ENCODE measurements at places on chromosomes 11 and 22.

- no peak for DNase-seq
These were observed 44.4 kb downstream of the P4HA3 start for GRCh38 chr11:74267014-74267413.

- DNase-seq = no peak
These were observed 18.9 kb downstream of the PLAAT3 start for GRCh38 chr11:63595296-63595695.

DNA sequence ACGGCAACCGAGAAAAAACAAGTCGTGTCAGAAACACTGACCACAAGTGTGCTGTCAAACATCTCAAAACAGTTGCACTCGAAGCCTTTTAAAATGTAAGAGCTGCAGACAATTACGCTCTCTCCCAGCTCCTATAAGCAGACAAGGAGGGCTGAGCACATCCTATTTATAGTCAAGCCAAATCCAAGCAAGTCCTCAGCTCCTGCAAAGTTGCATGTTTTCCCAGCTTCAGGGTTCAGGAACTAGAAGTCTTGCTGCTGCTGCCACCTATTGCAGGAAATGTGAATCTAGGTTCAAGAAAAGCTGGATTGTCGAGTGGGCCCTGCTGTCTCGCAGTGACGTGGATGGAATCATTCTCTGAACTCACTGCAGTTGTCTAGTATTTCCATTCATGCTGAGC is 15.5 kb downstream of the EFCAB6 start:
- no peak for DNase-seq

GRCh38 chr11:71322192-71322735 is 69.9 kb upstream of the SHANK2 start:
- DNase-seq = no peak

GRCh38 chr11:95699631-95700470 is 89.7 kb downstream of the FAM76B start:
- no peak for DNase-seq

GRCh38 chr11:113072237-113072858 is 111.1 kb downstream of the NCAM1 start:
- no peak for DNase-seq

- no peak for DNase-seq
These were observed 84.3 kb upstream of the MTMR2 start for GRCh38 chr11:96008161-96008720.

- DNase-seq = no peak
These were observed 189.7 kb upstream of the MTNR1B start for GRCh38 chr11:92779746-92780145.

DNA sequence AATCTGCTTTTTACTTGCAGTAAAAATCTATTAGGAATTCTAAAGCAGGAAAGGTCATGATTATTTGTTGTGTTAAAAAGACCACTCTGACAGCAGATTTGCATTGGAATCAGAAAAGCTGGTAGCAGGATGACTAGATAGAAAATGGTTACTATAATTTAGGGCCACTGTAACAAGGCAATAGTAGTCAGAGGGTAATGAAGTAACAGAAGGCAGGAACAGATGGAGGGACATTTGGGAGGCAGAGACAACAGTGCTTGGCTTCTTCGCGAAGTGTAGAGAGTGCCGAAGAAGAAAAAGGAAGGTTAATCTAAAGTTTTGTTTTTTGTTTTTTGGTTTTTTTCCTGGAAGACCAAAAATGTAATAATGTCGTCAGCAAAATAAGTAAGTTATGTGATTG is 129.8 kb upstream of the SLC5A12 start:
- DNase-seq = no peak

GRCh38 chr11:111120161-111120560 is 125.4 kb upstream of the POU2AF2 start:
- DNase-seq = no peak

GRCh38 chr11:13126430-13126829 is 117.3 kb downstream of the RASSF10 start:
- DNase-seq = no peak

DNA sequence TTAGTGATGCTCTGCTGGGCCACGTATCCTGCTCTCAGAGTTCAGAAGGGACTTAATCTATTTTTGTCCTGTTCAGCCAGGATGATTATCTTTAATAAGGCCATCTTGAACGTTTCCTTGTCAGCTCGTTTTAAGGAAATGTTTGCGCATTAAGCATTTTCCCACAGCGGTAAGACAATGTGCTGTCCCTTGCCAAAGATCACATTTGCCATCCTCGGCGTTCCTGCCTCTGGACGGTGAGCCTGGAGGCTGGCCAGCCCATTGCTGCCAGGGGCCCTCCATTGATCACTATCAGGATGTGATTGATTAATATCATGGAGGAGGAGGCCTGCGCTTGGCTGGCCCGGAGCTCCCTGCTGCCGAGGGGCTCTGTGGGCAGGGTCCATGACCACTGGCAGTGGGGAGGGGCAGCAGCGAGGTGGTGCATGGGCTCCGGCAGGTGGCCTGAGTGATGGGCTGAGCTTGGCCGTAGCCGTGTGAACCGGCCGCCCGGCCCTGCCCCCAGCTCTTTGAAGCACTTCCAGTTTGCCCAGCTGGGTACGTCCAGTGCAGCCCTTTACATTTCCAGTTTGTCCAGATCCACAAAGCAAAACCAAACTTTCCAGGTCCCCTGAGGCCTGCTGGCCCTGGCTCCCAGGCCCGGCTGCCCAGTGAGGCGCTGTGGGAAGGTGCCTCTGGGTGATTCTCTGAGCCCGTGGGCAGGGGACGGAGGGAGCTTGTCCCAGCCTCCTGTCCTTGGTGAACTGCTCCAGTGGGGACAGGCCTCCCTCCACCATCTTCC is 49.5 kb upstream of the SMIM38 start:
- no peak for DNase-seq

GRCh38 chr11:58900479-58901420 is 38.5 kb upstream of the GLYATL1 start:
- DNase-seq = no peak

- DNase-seq = no peak
These were observed 301.0 kb downstream of the MIAT start for GRCh38 chr22:26958378-26958777.

DNA sequence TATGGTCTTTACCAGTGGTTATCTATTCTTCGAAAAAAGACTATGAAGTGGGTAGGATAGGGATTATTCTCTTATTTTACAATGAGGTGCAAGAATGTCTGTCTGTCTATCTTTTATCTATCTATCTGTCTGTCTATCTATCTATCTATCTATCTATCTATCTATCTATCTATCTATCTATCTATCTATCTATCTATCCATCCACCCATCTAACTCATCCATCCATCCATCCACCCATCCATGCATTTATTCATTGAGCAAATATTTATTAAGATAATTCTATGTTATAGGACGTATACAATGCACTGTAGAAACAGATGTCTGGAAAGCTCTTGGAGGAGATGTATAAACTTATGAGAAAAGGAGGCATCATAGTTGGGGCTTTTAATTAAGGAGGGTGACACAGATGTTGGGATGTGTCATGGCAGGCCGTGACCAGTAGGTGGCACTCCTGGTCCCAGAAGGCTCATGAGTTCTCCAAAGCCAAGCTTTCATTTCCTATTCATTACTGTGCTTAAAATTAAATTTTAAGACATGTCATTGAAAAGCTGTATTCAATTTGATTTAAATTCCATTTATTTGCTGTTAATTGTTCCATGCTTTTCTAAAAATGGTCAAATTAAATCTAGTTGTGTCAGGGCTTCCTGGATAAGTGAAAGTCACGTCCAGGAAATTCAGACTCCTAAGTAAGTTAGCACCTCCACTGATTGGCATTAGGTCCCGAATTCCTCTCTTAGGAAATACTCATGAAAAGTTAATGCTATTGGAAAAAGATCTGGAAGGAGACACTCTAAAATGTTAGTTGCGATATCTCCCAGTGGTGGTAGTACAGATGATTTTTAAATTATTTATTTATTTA is 19.0 kb upstream of the E2F8 start:
- DNase-seq = peak; percentile 22

DNA sequence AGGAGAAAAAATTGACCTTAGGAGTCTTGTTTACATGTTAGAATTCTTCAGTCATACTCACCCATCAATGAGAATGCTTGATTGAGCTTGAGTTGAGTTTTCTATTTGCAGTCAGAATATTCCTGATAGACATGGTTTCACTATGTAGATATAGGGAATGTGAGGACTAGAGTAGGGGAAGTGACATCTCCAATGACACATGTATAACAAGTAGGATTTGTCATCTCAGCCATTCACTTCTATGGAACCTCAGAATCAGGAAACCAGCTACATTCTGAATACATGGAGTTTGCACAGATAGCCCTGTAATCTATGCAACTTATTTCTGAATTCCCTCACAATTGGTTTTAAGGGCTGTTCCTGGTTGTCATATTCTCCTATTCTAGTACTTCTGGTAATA is 20.1 kb upstream of the OR9Q1 start:
- no peak for DNase-seq

- DNase-seq = no peak
These were observed 346.8 kb downstream of the JRKL start for GRCh38 chr11:96736601-96737000.

DNA sequence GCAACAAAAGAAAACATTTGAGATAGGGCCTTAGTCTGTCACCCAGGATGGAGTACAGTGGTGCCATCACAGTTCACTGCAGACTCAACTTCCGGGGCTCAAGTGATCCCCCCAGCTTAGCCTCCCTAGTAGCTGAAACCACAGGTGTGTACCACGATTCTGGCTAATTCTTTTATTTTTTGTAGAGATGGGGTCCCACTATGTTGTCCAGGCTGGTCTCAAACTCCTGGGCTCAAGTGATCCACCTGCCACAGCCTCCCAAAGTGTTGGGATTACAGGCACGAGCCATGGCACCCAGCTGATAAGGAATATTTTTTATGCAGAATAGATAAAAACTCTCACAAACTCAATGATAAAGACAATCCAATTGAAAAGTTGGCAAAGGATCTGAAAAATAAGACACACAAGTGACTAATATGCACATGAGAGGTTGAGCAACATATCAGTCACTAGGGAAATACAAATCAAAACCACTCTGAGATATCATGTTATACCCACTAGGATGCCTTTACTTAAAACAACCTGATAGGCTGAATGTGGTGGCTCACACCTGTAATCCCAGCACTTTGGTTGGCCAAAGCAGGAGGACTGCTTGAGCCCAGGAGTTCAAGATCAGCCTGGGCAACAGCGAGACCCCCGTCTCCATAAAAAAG is 33.9 kb upstream of the CLTCL1 start:
- DNase-seq = no peak

DNA sequence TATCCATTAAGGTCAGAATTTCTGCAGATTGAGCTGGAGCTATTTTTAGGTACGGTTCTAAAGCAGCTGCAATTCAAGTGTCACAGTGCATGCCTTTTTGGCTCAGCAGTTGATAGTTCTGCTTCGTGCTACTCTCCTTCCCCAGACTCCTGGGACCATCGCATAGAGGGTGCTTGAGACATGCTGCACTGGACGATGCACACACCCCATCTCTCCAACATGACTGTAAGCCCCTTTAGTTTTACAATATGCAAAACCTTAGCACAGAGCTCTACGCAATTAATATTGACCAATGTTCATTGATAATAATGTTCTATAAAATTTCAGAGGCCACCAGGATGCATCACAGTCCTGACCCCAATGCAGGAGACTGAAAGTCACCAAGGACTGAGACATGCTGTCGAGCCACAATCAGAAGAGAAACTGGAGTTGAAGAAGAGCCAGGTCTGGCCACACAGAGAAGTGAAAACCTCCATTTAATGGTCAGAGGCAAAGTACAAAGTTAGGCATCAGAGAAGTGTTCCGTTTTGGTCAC is 120.9 kb upstream of the ZC3H12C start:
- DNase-seq = no peak

- DNase-seq = no peak
These were observed 30.6 kb downstream of the KIRREL3 start for GRCh38 chr11:126969865-126970479.

DNA sequence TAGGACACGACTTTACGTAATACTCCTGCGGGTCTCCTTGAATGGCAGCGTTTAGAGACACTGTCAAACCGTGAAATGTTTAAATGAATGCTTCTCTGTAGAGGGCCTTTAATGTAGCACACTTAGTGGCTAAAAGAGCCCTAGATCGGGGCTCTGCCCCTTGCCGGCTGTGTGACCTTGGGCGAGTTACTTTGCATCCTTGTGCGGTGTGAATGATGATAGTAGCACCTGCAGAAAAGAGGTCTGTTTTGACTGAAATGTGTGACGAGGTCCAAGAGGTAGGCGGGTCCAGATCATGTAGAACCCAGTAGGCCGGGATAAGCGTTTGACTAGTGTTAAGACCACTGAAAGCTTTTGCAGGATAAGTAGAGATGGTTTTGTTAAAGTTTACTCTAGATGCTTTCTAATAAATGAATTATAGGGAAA is 866 bp downstream of the MED17 start:
- DNase-seq = no peak

GRCh38 chr11:35151241-35151640 is 12.3 kb downstream of the CD44 start:
- DNase-seq = no peak

DNA sequence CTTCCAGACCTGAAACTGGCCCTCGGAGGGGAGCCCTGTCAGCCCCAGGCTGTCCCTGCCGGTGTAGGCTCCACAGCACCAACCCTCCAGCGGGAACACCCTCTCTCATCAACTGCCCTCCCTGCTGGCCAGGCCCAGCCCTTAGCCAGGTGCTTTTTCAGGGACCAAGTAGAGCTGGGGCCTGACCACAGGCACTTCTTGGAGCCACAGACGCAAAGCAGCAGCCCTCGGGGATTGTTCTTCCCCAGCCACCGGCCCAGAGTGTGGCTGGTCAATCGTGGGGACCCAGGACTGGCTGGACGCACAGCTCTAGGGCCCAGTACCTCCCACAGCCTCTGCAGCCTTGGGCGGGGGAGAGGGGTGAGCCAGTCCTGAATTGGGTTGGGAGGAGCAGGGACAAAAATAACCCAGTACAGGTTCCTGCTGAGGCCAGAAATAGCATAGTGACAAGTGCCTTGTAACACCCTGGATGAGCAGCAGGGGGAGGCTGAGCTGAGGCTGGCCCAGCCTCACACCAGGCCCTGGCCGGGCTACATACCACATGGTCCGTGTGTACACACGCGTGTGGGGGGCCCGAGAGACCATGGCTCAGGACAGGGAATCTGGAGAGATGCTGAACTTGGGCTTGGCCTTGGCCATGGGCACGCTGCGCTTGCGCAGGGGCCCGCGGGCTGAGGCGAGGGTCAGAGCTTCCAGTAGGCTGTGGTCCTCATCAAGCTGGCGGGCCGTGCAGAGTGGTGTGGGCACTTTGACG is 2.0 kb downstream of the KCNJ11 start:
- no peak for DNase-seq
